ENCODE measurements at places on chromosomes 5 and 9.

- no peak for DNase-seq
Observed at GRCh38 chr5:147190331-147190730, 44.5 kb upstream of the STK32A start.

DNA sequence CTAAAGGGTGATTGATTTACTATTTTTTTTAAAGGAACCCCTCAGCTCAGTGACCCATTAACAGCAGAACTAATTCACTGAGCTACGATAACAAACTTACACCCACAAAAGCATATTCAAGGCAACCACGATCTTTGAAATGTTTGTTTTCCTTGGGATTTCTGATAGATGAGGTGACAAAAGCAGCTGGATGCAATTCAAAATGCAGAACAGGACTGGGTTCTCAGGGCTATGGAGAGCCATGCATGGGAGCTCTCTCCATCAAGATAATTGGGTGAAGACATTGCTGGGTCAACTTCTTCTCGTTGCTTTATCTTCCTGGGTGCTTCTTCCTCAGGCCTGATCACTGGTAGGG is 60.1 kb downstream of the PAPPA start:
- DNase-seq, result no peak

- DNase-seq, result no peak
Observed at GRCh38 chr5:72649449-72649848, 142.2 kb upstream of the ZNF366 start.

- no peak for DNase-seq
Observed at GRCh38 chr5:81739291-81739690, 11.6 kb downstream of the SSBP2 start.

DNA sequence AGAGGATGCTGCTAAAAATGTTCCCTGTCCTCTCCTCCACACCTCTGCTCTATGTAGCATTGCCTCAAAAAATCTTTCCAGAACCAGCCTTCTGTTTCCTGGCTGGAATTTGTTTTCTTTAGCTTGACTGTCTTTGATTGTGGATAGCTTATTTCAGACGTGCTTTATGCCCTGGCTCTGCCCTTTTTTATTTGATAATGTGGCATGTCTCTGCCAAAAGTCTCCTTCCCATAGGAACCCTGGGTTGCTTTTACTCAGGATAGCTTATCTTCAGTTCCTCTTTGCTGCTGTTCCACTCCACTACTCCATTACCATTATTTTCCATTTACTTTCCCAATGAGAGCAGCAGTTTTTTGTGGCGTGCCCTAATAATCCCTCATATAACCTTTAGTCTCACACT is 885 bp upstream of the TMEM252 start:
- DNase-seq, result no peak

GRCh38 chr5:150311015-150311692 is 8.4 kb upstream of the ARSI start:
- DNase-seq, result no peak

GRCh38 chr5:86407711-86408110 is 210.0 kb upstream of the COX7C start:
- DNase-seq, result no peak

- no peak for DNase-seq
Observed at GRCh38 chr9:72327631-72328030, 37.4 kb downstream of the ZFAND5 start.

DNA sequence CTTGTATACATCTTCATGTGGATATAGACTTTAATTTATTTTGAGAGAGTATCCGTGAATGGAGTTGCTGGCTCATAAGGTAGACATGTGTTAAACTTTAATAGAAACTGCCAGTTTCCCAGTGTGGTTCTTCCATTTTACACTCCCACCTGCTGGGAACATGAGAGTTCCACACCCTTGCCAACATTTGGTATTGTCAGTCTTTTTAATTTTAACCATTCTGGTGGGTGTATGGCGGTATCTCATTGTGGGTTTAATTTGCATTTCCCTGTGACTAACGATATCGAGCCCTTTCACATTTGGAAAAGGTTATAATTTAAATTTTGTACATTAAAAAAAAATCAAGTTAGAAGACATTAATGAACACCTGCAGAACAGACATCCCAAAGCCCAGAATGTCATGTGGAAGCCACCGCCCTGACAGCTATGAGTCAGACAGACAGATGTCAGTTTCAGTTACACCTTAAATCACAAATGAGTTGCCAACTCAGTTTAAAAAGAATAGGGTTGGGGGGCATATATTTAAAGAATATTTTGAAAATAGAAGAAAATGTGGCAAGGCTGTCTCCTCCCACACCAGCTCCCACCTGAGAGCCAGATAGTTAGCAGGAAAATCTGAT is 36.9 kb downstream of the ANKRD33B start:
- no peak for DNase-seq

DNA sequence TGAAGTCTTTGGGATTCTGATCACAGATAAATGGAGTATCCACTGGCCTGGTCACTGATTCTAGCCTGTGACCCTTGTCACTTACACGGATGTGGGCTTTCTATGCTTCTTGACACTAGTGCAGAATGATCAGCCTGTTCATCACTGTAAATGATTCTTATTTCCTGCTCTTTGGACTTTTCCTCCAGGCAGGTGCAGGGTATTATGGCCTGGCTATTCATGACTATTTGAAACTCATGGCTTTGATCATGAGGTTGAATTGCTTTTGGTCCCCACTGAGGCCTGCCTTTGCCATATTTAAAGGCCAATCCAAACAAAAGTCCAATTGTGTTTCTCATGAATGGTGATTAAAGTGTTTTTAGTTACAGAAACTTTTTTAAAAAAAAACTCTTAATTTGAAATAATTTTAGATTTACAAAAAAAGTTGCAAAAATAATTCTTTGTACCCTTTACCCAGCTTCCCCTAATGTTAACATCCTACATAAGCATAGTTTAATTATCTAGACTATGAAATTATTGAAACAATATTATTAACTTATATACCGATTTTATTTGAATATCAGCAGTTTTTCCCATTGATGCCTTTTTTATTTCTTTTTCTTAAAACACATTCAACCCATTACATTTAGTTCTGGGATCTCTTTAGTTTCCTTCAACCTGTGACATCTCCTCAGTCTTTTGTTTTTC is 68.1 kb downstream of the GALNT10 start:
- no peak for DNase-seq

GRCh38 chr5:141560151-141560550 is 58.6 kb downstream of the DIAPH1 start:
- DNase-seq, result no peak

DNA sequence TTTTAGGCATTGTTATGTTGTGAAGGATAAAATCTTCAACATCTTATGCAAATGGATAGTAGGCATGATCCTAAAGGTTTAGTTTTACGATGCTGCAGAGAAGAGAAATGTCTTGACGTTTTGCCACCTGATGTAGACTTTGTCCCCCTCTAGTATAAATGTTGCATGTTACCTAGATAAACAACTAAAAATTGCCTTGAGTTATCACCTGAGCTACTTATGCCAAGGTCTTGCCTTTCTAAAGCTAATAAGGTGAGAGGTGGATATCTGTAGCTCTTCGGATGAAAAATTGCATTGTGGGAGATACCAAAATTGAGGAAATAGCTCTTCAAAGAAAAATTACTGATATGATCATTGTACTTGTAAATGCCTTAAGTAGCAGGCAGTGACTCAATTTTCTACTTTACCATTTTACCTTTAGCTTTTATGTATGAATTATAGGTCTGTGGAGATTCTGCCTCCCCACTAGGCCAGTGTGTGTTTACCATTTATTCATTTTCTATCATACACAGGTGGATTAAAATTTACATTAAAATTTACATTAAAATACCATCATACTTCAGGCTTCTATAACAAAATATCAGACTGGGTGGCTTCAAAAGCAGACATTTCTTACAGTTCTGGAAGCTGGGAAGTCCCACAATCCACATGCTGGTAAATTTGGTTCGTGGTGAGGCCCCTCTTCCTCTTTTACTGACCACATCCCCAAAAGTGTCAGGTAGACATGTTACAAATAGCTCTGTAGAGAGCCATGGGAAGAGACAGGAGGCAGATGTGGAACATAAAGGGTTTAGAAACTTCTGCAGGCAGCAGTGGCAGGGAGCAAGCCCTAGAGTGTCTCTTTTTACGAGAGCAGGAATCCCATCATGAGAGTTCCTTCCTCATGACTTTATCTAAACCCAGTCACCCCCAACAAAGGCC is 100.7 kb upstream of the ERBIN start:
- DNase-seq, result no peak

DNA sequence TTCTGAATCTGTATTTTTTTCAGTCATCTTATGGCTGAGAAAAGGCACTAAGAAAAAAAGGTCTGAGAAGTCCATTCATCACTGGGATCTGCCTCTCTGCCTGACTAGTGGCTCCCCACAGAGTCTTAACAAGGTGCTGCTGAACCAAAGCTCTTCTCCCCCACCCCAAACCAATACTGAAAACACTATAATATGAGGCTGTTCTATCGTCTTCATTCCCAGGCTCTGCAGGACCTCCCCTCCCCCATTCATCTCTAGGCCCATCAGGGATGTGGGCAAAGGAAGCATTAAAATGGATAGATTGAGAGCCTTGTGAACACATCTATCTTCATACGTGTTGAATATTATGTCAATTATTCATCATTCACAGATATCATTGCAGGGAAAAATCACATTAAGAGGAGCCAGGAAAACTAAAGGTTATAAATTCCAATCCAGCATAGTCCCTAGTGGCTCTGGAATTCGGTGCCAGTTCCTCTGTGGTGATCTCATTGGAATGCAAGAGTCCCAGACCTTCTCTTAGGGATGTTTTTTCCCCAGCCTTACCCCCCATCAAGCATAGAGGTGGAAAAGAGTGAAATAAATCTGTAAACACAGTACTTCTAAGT is 44.3 kb upstream of the GPR151 start:
- no peak for DNase-seq

DNA sequence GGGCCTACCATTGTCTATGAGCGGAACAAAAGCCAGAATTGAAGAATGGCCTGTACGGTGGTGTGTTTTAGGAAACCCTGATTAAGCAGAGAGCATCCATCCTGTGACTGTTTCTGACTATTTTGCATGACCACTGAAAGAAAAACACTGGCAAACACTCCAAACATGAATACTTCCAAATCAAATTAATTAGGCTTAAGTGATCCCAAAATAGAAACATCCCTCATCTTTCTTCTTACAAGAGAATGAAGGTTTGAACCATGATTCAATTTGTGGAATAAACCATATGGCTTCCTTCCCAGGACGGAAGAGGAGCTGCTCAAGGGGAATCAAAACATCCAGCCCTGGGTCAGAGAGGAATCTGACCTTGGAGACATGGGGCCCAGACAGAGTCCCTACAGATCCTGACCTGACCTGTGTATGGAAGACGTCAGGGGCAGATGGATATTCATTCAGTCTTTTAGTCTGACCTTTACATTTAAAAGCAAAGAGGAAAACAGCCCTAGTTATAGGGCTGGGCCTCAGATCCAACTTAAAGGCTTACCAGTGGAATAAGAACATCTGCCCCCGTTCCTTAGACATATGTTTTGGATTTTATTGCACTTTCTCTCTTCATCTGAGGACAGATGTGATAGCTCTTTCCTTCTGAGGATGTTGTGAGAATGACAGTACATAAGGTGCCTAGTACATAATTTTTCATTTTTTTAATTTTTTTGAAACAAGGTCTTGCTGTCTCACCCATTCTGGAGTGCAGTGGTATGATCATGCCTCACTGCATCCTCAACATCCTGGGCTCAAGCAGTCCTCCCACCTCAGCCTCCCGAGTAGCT is 17.6 kb upstream of the RECK start:
- no peak for DNase-seq

DNA sequence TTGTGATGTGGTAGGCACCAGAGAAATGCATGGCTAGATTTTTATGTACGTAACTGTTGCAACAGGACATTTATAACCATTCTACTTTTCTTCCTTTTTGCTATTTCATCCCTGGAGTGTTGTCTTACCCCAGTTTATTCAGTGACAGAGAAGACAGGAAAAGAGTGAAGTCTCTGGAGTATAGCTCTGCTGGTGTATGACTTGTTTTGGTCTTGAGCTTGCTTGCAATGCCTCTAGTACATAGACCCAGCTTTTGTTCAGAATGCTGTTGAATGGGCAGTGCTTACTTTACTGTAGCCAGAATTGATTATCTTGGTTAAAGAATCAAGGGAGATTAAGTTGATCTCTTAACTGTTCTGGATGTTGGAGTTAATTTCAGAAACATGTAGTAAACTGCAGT is 94.3 kb downstream of the PBX3 start:
- DNase-seq, result no peak

GRCh38 chr5:73825199-73825598 is 199.2 kb downstream of the ARHGEF28 start:
- DNase-seq, result no peak

DNA sequence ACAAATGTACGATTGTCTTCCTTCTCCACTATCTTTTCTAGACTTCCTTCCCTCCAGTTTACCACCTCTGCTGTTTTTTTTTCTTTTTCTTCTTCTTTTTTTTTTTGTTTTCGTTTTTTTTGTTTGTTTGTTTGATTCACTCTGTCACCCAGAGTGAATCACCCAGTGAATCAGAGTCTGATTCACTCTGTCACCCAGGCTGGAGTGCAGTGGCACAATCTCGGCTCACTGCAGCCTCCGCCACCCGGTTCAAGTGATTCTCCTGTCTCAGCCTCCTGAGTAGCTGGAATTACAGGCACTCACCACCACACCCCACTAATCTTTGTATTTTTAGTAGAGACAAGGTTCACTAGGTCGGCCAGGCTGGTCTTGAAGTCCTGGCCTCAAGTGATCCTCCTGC is 375.7 kb downstream of the NTRK2 start:
- no peak for DNase-seq

DNA sequence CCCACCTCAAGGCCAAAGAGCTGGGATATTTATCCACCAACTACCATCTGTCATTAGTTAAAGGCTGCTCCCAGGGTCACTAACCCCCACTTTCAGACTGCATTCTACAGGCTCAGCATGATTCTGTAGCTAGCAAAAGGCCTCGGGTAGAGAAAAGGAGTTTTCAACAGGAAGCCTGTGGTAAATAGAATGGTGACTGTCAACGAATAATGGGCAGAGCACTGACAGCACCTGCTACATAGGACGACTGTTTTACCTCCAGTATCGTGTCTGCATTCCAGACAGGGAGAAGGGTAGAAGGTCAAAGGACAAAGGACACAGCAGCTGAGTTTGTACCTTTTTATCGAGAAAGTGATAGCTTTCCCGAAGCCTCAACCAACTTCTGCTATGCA is 20.3 kb downstream of the MFAP3 start:
- no peak for DNase-seq

GRCh38 chr9:131264231-131264630 is 12.1 kb downstream of the FAM78A start:
- DNase-seq, result no peak

DNA sequence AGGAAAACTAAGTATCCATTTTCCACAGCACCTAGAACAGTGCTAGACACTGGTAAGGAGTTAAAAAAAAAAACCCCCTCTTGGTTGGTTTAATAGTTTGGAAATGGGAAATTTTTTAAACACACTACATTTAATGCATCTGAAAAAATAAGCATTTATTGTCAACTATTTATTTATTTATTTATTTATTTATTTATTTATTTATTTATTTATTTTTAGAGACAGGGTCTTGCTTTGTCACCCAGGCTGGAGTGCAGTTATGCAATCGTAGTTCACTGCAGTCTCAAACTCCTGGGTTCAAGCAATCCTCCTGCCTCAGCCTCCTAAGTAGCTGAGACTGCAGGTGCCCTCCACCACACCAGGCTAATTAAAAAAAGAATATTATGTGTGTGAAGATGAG is 51.6 kb downstream of the SNCAIP start:
- no peak for DNase-seq
